ENCODE measurements at places on chromosomes 16 and 17.

DNA sequence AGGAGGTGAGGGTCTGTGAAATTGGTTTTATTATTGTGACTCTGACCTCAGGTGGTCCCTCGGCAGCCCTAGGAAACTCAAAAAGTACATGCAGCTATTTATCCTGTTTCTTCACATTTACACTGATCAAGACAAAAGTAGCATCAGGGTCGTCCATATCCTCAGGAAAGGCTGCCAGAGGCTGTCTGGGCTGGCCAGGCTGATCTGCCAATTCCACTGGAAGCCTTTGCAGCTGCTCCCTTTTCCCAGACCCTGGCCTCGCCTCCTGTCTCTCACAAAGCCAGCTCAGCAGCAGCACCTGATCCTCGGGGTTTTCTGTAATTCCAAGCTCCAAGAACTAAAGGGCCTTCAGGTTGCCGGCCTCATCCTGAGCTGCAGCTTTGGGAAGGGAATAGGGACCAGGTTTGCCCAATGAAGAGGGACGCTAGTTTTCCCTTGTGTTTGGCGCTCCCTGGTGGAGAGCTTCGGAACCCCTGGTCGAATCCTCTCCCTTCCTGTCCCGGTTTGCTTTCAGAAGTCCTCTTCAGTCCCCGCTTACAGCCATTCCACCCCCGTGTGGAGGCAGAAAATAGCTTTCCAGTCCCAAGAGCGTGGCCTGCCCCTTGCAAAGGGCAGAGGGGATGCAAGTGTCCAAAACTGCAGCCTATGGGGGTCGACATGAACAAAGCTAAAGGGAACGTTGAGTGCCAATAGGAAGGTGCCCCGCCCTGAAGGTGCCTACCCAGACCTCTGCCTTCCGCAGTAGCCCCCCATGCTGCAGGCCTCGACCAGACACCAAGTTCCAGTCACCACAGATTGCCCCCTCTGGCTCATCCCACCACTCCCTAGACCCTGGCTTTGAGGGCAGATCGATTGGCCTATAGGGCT lies 13.4 kb downstream of the MFSD6L start:
- peak; percentile 52 for DNase-seq

DNA sequence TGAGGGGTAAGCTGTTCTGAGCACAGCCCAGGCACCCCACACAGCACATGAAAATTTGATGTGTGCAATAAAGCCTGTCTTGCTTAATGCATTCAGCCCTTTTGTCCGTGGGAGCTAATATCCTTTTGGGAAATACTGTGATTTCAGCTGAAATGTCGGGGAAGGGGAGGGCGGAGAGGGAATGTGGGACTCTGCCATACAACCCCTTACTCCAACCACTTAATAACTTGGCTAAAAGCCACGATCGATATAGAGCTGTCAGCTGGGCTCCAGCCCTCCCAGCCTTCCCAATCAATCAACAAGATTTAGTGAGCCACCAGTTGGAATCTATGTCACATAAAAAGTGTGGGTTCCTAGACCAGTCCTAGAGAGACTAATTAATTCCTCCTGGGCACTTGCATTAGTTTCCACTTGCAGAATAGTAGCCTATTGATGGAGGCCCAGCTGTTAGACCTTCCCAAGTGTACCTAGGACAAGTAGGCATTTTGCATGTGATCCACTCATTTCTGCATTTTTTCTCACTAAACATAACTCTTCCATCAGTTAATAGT lies 82.7 kb upstream of the PIRT start:
- DNase-seq, result no peak

- no peak for DNase-seq
Measured at GRCh38 chr16:80746231-80746630, 58.2 kb downstream of the CDYL2 start.

GRCh38 chr16:1895949-1896675 lies 22.1 kb downstream of the HS3ST6 start:
- DNase-seq, result no peak

DNA sequence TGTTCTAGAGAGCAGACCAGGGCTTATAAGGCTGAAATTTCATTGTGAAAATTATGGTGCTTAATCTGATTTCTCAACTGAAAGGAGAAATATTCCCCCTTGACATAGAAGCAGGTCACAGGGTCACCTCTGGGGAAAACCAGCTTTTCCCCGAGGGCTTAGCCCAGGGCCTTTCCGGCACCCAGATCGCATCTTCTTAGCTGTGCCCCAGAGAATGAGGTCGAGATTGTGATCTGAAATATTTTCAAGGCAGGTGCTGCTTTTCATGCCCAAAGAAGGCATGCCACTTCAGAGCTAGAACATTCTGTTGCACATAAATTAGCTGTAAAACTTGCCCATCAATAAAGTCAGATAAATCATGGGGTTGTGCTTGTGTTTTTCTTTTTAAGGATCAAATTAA lies 25.4 kb upstream of the ARHGAP17 start:
- DNase-seq, result no peak

DNA sequence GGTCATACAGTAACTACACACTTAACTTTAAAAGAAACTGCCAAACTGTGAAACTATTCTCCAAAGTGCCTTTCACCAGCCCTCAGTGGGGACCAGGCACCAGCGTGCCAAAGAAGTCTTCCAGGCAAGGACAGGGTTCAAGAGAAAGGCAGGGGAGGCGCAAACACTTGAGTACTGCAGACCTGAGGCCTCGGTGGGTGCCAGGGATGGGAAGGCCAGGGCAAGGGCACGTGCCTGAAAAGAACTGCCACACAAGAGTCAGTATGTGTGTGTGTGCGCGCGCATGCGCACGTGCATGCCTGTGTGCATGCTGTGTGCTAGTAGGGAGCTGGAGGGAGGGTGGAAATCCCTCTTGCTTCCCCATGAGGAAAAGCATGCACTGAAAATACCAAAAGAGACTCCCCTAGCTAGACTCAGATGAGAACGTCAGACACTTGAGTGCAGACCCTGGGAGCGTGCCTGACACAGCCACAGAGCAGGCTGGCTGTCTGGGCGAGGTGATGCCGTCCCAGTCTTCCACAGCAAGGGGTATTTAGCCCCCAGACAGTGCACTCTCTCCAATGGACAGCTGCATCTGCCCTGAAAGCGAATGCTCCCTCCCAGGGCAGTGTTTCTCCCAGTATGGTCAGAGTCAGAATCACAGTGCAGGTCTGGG lies 40.1 kb upstream of the GSG1L start:
- no peak for DNase-seq

GRCh38 chr16:88442383-88442726 lies 10.7 kb upstream of the ZFPM1 start:
- DNase-seq, result no peak

DNA sequence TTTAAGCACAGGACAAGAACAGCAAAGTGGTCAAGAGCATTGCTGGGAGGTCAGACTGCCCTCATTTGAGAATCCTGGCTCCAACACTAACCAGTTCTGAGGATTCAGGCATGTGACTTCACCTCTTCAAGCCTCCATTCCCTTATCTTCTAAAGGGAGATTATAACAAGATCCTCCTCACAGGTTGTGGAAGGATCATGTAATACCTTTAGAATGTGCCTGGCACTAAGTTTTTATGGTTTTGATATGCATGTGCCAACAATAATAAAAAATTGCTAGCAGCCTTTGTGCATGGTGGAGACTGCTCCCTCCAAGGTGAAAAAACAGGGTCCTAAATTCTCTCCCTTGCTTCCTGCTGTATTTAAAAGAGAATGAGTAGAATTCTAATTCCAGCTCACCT lies 36.0 kb upstream of the ADAMTS18 start:
- no peak for DNase-seq

GRCh38 chr16:88649924-88650748 lies 717 bp downstream of the CYBA start:
- no peak for DNase-seq

DNA sequence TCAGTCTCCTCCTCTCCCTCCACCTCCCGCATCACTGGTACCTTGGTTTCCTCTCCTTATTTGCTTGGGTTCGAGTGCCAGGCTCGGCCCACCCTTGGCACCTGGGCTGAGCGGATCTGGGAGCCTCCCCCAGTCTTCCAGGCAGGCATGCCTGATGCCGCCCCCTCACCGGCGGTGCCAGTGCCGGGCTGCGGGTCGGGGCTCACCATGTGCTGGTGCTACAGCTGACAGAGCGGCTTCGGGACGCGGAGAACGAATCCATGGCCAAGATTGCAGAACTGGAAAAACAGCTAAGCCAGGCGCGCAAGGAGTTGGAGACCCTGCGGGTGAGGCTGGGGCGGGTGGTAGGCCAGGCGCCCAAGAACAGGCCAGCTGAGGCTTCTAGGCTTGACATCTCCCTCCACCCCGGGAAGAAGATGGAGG lies 19.2 kb downstream of the FMNL1 start:
- no peak for DNase-seq

GRCh38 chr17:6137716-6138502 lies 67.7 kb downstream of the WSCD1 start:
- DNase-seq, result no peak

DNA sequence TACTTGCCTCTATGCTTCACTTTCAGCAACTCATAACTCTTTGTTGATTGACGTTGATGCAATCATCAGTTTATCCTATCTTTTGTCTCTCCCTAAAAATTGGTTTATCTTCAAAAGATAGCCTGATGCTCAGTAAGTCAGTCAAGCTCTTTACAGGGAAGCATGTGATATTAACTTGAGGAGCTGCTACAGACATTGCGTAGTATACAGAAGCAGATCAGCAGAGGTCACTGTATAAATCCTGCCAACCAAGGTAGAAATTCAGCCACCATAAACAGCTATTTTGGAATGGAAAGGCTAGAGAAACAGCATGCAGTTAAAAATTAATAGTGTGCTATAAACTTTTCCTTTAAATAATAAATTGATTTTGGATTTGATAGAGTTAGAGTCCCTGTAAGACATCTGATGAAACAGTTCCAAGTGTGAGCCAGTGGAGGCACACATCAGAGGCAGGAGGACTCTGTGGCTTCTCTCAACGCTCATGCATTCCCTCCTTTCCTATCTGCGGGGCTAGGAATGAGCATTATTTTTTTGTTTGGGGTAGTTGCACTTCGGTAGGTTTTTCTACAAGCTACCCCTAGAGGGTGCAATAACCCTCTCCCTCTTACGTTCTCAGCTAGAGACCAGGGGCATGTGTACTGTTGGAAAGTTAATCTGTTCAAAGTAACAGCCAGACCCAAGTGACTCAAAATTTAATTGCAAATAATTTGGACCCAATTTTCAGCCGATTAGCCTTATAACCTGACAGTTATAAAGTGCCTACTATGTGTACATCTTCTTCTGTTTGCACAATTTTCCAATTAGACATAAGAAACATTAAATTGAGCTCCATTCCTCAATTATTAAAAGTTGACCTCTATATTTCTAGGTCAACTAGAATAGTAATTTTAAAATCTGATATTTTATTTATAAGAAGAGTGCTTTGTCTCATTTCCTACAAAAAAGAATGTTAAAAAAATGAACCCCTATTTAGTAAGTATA lies 647.7 kb upstream of the SOX9 start:
- DNase-seq, result peak; percentile 17

DNA sequence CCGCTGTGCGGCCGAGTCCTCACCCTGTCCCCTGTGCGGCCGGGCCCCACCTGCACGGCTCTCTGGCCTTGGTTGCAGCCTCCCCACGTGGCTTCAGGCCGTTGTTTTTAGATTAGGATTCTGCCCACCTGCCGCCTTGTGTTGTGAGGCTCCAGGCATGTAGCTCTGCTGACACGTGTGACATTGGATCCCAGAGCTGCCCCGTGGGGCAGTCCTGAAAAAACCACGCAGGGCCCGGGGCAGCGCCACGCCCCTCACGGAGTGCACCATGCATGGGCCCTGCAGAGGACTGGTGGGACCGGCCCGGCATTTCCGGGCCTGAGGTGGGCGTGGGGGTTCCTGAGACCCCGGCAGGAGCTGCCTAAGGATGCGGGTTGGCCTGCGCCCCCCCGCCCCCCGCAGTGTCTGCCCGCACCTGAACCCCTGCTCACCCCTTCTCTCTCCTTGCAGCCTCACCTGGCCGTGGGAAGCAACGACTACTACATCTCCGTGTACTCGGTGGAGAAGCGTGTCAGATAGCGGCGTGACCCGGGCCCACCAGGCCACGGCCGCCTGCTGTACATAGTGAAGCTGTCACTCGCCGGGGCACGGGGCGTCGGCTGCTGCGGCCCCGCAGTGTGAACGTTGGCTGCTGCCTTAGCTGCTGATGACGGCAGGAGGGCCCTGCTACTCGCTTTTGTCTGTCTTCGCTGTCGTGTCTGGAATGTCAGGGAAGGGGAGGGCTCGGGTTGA lies 27.7 kb upstream of the CHMP6 start:
- DNase-seq, result no peak

DNA sequence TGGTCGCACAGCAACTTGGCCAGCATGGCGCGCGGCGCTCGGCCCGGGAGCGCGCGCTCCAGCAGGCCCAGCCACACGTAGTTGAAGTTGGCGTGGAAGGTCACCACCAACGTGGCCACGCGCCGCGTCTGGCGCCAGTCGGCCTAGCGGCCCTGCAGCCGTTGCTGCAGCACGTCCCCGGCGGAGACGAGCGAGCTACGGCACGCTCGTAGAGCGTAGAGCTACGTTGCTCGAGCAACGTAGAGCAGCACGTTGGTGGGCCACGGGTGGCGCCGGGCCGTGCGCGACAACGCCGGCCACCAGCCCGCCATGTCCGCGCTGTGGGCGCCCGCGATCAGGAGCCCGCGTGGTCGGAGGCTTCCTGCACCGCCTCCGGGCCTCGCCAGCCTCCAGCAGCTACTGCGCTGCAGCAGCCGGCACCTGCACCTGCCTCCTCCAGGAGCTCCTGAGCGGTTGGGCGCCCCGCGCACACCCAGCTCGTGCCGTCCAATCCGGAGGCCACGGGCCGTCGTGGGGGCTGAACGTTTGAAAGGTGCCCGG lies 13.4 kb upstream of the SULT1A1 start:
- DNase-seq, result no peak

DNA sequence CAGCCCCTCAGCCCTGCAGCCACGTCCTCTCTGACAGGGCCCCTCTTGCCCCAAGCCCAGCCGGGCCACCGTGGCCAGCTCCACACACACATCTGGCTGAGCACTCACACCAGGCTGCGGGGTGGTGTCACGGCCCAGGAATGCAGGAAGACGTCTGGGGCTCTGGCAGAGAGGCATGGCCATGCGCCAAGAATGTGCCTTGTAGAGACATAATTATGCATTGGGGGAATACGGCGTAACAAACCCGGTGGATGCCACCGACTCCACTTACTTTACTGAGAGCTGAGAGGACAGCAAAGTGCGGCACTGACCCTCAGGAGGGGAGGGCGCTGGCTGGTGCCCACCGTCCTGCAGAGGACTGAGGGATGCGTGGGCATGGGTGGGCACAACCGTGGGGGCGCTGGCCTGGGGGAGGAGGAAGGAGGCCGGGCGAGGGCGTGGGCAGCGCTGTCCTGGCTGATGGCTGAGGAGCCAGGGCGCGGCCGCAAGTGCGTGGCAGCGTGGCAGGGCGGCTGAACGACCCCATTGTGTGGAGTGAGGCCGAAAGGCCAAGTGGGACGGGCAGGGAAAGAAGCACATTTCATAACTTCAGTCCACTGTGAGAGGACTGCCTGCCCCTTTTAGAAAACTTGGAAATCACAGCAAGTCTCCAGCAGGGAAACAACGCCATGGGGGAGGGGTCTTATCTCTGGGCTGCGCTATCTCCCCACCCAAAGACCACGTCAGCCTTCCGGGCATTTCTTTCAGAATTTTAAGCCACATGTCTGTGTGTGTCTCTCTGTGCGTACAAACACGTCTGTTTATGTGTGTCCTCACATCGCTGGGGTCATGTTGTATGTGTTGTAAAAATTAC lies 30.6 kb downstream of the METRNL start:
- DNase-seq, result peak; percentile 92

GRCh38 chr16:62755938-62756337 lies 719.7 kb upstream of the CDH8 start:
- no peak for DNase-seq

- no peak for DNase-seq
Measured at GRCh38 chr16:64450177-64450576, 671.7 kb downstream of the CDH11 start.

Data from SW 1271 (cell line).